ENCODE measurements at places on chromosomes 12 and 14. TPM values are rescaled to one million over a fixed set of nuclear protein-coding genes. Genes with fewer than 3 reads are reported as not detected.

Gene CEP170B
- total RNA-seq: 14.9 TPM

Gene ERP27
- total RNA-seq: not detected

DNA sequence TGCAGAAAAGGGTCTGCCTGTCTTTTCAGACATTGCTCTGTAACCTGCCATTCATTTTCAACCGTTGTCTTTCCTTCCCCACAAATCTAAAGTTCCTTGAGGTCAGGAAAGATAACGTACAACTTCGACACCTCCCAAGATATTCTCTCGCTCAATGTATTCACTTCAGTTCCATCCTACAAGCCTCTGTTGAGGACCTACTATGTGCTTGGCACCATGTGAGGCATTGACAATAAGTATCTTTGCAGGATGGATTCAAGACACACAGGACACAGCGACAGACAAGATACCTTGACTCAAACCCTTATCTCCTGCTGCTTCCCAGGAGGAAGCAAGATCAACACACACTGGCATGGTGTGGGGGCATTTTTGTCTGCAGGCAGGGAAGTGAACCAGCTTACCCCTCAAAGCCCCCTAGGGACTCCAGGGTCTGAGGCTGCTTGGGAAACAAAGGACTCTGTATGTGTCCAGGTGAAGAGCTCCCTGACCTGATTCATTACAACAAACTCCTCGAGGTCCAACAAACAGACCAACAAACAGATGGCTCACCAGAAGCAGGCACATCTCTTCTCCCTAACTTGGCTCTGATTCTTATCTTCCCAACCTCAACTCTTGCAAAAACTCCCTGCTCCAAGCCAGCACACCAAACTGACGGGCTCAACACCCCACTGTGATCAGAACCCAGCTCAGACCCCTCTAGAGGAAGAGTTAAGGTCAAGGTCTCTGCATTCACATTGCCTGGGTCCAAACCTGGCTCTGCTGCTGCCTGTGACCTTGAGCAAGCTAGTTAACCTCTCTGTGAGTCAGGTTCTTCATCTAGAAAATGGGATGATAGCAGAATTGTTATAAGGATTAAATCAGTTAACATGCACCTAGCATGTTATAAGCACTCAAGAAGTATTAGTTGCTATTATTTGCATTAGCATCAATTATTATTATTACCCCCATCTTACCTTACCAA lies 6.3 kb downstream of the NUAK1 start:
- no peak for DNase-seq

DNA sequence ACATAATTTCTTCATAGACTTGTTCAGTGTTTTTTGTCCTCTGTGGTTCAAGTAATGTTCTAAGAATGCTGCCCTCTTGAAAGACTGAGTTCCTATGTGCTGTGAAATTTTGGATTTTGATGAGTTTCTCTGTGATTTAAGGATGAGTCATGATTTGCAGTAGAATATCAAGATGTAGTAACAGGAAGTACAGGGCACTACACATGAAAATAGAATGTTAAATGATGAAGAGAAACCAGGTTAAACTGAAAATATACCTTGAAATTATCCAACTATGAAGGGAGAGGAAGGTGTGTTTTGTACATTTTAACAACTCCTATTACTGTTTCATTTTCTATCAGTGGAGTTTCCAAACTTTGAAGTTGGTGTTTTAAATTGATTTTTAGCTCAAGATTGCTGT lies 4.8 kb downstream of the ELK3 start:
- DNase-seq: no peak

DNA sequence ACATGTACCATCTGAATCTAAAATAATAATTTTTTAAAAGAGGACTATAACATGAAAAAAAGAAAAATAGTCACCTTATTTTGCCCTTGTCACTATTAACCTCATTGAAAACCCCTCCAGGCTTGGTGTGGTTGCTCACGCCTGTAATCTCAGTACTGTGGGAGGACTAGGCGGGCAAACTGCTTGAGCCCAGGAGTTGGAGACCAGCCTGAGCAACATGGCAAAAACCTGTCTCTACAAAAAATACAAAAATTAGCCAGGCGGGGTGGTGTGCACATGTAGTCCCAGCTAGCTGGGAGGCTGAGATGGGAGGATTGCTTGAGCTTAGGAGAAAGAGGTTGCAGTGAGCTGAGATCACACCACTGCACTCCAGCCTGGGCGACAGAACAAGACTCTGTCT lies 126.3 kb upstream of the KRAS start:
- DNase-seq: no peak

Measured in sigmoid colon (tissue), 7 donors.